Activated CD8-positive, alpha-beta memory T cell treated with anti-CD3 and anti-CD28 coated beads for 24 hours (primary cell): ENCODE measurements at places on chromosomes 6 and 20.

- no peak for DNase-seq
Observed at GRCh38 chr6:91566467-91566866, 979.6 kb upstream of the MAP3K7 start.

DNA sequence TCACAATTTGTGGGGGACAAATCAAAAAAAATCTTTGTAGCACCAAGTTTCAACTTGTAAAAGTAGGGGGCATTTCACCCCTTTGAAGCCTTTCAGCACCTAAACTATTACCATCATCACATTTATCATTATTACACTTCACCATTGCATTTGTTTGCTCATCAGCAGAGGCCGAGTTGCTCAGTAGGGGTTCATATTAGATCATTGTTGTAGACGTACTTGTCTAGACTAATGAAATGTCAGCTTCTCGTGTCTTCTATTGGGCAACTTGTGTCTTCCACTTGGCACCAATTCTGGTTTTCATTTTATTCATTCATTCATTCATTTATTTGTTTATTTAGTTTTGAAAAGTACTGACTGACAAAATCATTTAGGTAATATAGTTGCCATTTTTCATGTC, 338.3 kb upstream of the KCNQ5 start:
- DNase-seq: no peak

DNA sequence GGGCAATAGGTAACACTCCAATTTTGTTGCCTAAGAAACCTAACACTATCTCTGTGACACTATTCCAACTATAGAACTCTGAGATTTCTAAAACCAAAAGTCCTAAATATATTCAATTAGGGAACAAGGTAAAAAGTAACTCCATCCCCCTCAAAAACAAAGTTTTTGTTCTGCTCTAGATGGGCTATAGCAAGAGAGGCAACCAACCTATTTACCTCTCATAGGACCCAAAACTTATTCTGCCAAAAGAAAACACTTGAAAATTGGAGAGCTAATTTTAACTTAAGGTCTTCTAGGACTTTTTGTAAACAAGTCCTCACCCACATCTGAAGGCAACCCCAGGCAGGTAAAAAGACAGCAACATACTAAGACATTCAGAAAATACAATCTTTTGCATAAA, 7.7 kb downstream of the RBM39 start:
- DNase-seq: no peak

GRCh38 chr20:33282991-33283555, at the start of gene BPIFB1:
TSS of gene BPIFB1 (plus strand) at chr20:33283214. CDS start at chr20:33286074, 2,860 bp downstream.
- no peak for DNase-seq

GRCh38 chr6:145947108-145947720, 16.9 kb downstream of the SHPRH start:
- DNase-seq: no peak
